ENCODE measurements at places on chromosomes 1 and 21.

GRCh38 chr1:169630006-169630405, at the start of gene SELP:
Gene SELP, minus strand, starts transcription at chr1:169630124. Its CDS starts 50 bp downstream, at chr1:169630074.
- DNase-seq: no peak

DNA sequence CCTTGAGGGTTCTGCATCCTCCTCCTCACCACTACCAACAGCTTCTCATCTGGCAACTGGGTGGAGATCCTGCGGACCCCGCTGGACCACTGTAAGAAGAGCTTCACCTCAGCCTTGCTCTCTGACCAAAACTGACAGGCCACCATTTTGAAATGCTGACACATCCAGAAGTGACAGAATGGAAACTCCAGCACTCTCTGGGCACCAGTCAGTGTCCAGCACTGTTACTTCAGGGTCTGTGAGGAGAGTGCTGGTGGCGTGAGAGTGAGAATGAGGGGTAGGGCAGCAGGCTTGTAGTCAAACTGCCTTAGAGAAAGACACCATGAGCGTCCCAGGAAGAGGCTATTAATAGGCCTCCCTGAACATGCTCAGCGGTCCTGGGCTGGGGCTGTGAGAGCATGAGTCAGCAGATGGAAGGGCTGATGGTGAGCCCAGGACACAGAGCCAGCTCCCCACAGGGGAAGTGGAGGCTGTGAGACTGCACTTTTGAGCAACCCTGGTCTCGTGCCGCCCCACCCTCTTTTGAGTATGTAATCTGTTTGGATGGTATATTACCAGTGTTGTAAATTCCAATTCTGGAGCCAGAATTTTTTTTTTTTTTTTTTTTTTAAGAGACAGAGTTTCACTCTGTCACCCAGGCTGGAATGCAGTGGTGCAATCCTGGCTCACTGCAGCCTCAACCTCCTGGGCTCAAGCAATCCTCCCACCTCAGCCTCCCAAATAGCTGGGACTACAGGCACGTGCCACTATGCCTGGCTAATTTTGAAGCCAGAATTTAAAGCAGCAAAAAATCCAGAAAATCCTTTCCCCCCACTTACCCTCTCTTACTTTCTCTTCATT, 34.4 kb upstream of the SLC30A1 start:
- peak; percentile 84 for DNase-seq

DNA sequence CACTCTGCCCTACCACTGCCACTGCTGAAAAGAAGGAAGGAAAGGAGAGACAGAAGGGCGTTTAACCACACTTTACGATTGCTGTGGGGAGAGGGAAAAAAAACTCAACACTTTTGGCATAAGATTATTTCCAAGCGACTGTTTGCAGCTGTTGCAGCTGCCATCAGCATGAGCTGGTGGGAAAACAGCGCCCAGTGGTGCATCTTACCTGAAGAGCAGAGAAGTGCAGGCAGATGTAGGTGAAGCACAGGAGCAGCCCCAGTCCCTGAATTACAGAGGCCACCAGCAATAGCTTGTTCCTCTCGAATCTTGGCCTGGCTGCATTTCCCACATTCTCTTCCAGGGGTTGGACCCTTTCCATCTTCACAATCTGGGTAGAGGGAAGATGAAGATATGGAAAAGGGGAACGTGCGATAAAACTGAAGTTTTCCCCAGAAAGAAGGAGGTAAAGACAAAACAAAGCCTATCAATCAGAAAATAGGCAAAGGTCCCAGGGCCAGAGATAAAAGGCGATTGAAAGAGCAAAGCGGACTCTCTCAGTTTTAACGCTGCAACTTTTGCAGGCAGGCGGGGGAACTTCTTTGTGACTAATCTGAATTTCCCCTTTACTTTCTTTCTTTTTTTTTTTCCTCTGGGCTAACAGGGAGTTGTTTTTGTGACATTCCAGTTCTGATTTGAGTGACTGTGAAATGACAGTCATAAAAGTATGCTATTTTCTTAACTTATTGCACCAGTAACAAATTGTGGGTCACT, at the start of gene TNFSF4:
Gene TNFSF4 (minus strand): TSS at position 516 of the 753 bp plus-strand sequence. CDS start 155 bp downstream, at position 361.
- DNase-seq: no peak

DNA sequence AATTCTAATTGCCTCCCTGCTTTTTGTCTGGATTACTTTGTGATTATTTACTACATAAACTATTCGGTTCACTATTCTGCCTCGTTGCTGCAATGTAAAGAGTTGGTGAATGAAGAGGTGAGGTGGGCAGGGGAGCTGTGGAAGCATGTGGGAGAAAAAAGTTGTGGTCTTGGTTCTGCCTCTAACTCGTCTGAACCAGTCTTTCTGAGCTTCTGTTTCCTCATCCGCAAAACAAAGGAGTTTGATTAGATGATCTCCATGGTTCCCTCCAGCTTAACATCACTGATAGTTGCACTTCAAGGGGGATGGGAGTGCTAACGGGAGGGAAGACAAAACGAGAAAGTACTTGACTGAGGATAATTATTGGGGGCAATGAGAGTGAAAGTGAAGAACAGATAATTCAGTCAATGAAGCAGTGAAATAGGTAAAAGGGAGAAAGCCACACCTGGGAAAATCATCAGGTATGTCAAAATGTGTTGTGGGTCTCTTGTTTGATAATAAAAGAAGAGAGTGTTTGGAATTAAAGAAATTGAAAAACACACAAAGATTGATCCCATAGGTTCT, 26.2 kb upstream of the UHMK1 start:
- no peak for DNase-seq

DNA sequence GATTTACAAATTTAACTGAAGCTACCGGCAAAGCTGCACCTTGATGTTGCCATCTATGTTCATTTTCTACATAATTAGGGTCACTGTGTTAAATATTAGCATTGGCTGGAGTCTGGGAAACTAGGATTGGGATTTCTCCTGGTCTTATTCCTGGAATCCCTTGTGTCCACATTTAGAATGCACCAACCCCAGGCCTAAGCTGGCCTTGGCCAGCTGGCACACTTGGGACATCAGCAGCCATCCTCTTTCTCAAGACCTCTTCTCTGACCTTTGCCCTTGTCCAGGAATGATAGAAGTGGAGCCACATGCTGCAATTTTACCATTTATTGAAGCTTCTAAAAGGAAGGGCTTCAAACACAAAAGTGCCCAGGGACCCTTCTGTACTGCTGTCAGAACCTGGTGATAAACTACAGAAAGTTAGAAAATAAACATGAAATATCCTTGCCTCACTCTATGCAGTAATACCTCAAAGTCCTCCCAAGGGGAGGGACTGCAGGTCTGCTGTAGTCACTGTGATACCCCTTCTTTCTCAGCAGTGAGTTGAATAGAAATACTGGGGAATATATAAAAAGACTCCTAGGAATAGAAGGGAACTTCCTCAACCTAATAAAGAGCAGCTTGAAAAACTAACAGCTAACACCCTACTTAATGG, 13.7 kb upstream of the PIGC start:
- DNase-seq: no peak

GRCh38 chr1:20730690-20731056, 1.8 kb downstream of the SH2D5 start:
- DNase-seq: no peak

DNA sequence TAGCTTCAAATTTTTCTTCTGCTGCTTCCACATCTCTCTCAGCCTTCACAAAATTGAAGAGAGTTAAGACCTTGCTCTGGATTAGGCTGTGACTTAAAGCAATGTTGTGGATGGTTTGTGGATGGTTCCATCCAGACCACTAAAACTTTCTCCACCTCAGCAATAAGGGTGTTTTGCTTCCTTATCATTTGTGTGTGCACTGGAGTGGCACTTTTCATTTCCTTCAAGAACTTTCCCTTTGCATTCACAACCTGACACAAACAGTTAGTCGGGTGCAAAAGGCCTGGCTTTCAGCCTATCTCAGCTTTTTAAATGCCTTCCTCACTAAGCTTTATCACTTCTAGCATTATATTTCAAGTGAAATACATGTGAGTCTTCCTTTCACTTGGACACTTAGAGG, 30.3 kb downstream of the DENND1B start:
- no peak for DNase-seq

DNA sequence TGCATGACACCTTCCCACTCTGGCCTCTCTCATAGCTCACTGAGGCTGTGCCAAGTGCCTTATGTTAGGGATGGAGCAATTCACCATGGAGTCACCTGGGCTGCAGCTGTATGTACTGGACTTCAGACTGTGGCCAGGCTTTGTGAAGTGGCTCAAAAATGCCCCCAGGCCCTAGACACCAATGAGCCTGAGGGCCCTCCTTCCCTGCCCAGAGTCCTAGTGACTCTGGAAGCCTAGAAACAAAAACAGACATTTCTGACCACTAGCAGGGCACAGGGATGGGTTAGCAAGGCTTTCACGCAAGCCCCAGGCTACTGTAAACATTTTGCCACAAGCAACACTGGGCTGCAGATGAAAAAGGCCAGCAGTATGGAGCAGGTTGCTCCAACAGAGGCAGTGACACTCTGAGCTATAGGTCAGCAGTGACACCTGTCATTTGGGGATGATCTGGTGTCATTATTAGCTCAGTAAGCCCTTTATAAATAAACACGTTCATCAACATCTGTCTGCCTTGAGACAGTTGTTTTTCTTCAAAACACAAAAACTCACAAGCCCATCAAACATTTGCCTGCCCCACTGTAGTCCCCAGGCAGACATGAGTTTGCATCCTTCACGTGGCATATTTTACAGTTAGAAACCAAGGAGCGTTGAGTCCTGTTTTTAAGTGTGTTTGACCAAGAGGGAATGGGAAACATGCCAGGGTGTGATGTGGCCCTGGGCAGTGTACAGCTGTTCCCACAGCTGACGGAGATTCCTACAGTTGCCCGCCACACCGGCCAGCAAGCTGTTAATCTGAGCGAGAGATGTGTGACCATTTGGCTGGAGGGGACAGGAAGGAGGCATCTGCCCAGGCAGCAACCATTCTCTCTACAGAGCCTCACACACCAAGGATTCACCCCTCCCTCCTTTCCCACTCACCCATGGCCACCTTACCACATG, 66.8 kb downstream of the KCNN3 start:
- no peak for DNase-seq

DNA sequence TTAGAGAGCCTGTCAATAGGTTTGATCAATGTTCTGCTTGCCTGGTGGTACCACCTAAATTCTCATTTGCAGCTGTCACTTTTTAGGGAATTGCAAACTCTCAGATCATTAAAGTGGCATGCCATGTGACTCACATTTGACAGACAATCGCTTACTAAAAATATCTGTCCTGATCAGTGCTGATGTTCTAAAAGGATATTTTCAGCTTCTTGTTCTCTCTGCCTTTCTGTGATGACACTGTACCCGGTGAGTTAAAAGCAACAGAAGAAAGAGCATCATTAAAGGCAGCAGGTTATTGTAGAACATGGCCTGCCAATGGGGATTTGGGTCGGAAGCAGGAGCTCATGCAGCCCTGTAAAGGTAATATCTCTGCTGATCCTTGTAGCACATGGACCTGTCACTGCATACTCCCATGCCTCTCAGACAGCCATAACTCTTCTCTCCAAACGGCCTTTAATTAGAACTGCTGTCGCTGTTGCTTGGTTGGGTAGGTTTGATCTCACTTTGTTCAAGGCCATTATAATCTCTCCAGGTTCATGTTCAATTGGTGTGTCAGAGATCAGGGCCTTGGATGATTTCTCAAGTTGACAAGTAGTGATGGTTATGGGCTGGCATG, 441.3 kb upstream of the DEPDC1 start:
- no peak for DNase-seq

GRCh38 chr1:219312967-219313366, 139.3 kb downstream of the LYPLAL1 start:
- peak; percentile 78 for DNase-seq

DNA sequence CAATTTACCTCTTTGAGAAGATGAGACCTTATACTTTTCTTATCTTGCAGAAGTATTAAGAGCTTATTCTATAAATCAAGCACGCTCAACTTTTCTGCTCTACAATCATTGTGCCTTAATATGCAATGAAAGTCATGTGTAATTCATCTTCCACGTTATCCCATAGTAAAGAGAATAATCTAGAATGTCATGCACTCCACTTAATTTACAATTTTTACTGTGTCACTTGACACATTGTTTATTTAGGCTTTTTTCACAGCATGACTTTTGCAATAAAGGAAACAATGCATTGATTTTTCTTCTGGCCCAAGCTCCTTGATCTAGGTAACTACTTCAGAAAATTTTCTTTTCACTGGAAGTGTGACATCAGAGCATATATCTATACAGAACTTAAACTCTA, 290.9 kb downstream of the HHIPL2 start:
- DNase-seq: no peak

DNA sequence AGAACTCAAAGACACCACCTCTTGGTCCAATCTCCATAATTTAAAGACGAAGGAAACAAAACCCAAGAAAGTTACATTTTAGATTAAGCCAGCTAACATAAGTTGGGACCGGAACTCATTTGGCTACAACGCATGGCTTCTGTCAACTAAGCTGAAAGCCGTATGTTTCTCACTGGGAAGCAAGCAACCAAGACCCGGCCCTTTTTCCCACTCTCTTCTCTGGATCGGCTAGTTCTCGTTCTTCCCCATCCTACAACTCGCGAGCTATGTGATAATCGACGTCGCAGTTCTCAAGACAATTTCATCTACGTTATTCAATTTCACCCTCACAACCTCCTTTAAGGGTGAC, 601 bp downstream of the CCT8 start:
- DNase-seq: peak; percentile 56

DNA sequence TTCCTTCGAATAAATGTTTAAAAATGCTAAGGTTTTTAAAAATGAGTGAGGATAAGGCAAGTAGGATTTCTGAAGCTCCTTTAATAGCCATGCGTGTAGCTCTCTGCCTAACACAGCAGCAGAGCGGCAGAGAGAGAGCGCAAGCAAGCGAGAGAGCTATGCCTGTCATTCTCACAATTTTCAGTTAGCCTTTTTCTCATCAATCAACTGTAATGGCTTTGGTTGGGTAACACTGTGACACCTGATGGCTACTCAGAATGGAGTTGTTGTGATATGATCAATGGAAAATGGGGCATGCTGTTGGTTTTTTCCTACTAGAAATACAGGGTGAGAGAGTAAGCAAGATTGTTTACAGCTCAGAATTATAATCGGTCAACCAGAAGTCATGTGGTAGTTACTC, 198.4 kb downstream of the RPS6KC1 start:
- no peak for DNase-seq

DNA sequence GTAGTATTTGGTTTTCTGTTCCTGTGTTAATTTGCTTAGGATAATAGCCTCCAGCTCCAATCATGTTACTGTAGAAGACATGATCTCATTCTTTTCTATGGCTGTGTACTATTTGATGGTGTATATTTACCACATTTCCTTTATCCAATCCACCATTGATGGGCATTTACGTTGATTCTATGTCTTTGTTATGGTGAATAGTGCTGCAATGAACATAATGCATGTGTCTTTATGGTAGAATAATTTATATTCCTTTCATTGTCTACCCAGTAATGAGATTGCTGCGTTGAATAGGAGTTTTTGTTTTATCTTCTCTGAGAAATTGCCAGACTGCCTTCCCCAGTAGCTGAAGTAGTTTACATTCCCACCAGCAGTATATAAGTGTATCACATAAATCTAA, 538.8 kb downstream of the LRRIQ3 start:
- DNase-seq: no peak

GRCh38 chr1:246530482-246530881, 23.4 kb upstream of the SMYD3 start:
- no peak for DNase-seq

GRCh38 chr1:3930301-3931006, 30.4 kb upstream of the C1orf174 start:
- DNase-seq: no peak

- DNase-seq: no peak
These were observed 28.0 kb downstream of the SYDE2 start for GRCh38 chr1:85172684-85173337.
